ENCODE measurements at places on chromosomes 6 and 20.

GRCh38 chr6:45504947-45505346, 127.2 kb upstream of the SUPT3H start:
- peak; percentile 96 for DNase-seq

GRCh38 chr6:17446713-17447112, 53.3 kb downstream of the CAP2 start:
- DNase-seq, result no peak

DNA sequence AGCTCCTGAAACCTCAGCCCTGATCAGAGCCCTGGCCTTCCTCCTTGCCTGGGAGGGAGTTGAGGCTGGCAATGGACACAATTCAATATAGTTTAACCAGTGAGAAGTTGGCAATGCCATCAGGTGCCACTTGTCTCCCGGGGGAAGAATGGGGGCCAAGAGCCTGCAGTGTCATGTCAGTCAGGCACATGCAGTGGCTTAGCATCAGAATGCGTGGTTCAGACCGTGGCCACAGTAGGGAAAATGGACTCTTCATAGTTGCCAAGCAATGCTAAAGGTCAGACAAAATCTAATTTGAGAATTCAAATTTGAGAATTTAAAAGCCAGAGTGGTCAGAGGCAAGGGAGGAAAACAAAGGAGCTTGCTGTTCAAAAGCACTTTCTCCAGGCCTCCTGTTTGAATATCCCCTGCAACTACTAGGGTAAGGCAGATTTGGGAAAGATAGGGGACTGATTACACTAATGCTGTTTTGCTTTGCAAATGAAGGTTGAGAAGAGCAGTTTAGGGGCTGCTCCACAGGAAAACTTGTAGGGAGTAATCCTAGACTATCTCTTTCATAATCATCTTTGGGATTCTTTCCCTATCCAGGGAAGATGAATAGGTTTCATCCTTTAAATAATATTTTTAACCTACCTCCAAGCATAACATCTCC, 33.1 kb upstream of the CLIC5 start:
- DNase-seq, result no peak

- peak; percentile 63 for DNase-seq
Observed at GRCh38 chr6:22003287-22003686, 293.5 kb downstream of the PRL start.

DNA sequence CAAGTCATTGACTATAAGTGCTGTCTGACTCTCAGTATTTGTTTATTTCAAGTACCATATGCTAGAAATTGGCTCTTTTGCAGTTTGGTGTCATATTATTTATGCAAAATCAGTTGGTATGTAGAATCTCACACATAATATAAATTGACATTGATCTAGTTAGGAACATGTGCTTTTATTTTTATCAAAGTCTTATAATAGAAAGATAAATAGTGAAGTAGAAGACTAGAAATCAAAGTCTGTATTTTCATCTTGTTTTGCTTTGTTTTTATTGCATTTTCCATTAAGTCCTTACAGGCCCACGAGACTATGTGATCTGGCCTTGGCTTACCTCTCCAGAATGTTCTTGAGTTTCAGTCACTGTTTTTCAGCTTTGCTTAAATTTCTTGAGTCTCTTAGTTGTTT, 300.3 kb downstream of the LAMA2 start:
- no peak for DNase-seq

DNA sequence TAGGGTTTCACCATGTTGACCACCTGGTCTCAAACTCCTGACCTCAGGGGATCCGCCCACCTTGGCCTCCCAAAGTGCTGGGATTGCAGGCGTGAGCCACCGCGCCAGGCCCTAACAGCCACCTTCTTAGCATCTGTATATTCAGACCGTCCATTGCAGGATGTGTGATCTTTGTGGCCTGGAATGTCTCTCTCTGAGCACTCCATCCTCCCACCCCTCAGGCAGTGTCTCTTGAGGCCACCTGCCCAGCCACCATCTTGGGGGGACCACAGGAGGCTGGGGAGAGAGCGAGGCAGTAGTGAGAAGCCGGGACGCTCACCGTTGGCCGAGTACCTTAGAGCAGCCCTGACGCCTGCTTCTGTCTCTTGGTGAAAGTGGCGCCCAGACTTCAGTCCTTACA, 18.8 kb downstream of the DNAJC5 start:
- DNase-seq, result no peak

GRCh38 chr6:32816746-32817204, at the start of gene HLA-DOB:
TSS of gene HLA-DOB (minus strand) at chr6:32817002. CDS start at chr6:32816951, 51 bp downstream.
- no peak for DNase-seq

GRCh38 chr6:148212366-148212765, 130.3 kb upstream of the SASH1 start:
- DNase-seq, result no peak

DNA sequence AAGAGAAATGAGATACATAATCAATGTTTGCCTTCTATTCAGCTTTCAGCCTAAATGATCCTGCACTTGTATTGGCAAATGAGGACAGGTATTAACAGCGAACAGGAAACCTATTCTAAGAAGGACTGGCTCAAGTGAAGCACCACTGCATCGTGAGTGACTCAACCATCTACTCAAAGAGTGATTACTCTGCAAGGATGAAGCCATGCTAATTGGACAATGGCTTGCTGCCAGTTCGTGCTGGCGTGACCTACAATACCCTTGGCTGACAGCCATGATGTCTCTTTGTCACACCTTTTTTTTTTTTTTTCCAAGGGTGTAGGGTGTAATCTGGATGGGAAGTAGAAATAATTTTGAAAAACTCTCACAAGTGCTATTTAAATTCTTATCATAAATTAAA, 104.9 kb downstream of the GJA10 start:
- peak; percentile 62 for DNase-seq

GRCh38 chr20:47347661-47348435, 8.7 kb downstream of the ZMYND8 start:
- DNase-seq, result no peak

- no peak for DNase-seq
Observed at GRCh38 chr6:63734923-63735322, 99.3 kb downstream of the PHF3 start.

DNA sequence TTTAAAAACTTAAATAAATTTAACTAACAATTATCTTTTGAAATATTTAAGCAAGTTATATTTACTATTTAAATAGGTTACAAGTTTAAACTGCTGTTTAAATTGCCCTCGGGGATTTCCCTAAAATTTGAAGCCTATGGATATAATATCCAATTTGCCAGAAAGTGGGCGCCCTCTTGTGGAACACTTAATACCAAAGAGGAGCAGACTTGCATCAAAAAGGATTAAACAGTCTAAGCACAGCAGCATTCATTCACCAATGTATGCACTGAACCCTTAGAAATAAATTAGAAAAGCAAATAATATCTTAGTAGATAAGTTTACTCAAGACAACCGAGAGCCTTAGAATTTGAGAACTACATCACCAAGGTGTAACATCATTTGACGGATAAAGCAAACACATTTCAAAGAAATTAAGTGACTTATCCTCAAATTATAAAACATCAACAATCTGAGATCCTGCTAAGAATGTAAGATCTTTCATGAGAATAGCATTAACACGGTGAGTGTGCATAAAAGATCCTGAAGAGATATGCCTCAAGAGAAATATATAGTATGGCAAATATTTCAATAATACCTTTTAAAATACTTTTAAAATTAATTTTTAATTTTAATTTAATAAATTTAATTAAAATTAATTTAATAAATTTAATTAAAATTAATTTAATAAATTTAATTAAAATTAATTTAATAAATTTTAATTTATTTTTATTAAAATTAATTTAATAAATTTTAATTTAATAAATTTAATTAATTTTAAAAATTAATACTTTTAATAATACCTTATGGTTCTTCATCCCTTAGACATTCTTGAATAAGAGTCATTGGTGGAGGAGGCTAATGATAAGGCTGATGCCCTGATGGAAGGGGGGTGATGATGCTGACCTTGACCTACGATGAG, 11.5 kb upstream of the MEP1A start:
- DNase-seq, result peak; percentile 21

GRCh38 chr6:133495205-133495903, 254.2 kb downstream of the EYA4 start:
- DNase-seq, result no peak

GRCh38 chr6:118203545-118203944, 296.5 kb downstream of the SLC35F1 start:
- DNase-seq, result no peak

DNA sequence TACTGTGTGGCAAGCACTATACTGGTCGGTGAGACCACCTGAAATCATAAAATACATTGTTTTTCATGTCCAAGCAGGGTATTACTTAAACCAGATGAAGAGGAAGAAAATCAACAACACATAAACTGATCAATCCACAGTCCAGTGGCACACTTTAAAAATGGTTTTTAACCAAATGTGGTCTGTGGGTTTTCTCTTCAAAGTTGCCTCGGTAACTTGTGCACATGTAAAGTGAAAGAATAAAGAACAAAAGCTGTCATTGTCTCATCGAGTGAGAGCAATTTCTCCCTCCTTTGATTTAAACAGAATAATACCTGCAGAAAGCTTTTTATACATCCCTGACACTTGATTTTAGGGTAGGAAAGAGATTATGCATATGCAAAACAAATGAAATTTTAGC, 3.7 kb downstream of the FLRT3 start:
- DNase-seq, result no peak

- DNase-seq, result no peak
Observed at GRCh38 chr6:28429781-28430180, 13.5 kb downstream of the ZSCAN23 start.

DNA sequence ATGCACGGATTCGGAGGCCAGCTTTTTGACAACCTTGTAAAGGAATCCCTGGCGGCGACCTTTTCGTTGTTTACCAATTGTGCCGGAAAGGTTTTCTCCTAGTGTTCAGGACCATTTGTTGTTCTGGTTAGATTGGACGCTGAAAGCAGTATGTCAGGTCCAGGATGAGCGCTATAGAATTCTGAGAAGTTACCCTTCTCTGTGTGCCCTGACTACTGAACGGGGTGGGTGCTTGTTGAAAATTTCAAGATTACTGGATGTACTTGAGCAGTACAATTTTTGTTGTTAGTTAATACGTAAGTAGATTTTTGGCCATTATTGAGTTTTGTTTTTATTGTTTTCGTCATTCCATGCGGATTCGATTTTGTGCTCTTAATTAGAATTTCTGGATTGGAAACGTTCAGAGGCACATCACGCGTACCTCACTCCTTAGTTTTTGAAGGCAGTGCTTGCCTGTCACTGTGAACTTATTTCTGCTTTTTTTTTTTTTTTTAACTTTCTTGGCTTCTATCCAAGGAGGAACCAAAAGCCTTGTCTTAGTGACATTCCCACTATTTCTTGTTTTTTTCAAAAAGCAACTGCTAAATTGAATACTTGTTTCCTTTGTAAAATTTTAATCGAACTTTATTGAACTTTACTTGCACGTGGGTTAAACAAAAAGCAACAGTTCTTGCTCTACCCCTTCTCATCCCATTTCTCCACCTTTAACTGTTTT, 898 bp downstream of the XRN2 start:
- no peak for DNase-seq

DNA sequence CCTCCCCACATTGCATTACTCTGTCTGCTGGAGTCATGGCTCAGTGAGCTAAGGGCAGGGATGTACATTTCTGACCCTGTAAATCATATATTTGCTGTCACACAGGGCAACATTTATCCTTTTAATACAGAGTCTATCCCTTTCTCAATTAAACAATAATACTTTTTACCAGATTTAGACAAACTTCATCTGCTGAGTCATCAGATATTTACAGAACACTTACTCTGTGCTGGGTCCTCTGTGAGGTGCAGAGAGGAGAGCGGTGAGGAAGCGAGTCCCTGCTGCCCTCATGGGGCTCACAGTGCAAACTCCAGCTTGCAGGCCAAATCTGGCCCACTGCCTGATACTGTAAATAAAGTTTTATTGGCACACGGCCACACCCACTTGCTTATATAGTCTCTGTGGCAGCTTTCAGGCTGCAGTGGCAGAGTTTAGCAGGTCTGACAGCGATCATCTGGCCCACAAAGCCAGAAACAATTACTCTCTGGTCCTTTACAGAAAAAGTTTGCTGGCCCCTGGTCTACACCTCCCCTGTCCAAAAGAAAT, 144.5 kb downstream of the CDH26 start:
- no peak for DNase-seq

DNA sequence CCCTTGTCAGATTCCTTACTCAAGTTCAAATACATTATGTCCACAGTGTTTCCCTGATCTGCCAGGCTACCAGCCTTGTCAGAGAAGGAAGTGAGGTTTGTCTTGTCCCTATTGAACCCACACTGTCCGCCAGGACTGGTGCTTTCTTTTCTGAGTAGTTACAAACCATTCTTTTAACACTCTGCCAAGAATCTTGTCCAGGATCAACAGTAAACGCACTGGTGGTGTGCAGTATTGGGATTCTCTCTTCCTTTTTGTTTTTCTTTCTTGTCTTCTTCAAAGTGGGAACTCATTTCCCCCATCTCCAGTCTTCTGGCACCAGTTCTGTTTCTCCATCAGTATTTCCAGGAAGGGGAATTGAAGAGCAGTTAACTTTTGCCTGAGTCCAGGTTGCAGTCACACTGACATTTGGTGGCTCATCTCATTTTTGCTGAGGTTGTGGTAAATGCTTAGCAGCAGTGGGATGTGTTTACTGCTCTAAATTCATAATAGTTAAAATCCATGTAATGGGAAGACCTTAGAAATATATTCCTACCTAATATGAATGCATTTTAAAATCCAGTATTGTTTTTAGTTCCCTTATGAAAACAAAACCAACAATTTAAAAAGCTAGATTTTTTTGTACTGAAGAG, 295.3 kb downstream of the PRL start:
- peak; percentile 68 for DNase-seq

DNA sequence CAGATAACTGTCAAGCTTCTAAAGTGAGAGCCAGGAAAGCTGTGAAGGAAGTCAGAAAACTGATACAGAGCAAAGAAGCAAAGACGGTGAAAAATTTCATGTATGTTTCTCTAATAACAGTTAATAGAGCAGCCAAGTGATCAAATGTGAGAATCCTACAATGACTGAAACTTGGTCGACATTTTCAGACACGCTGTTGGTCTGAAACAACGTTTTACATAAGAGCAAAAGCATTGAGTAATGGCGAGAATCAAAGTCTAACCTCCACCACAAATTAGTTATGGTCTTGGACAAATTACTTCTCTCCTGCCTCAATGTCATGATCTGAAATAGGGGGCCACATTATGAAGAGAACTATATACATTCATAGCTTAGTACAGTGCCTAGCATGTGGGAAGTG, 3.3 kb downstream of the MKKS start:
- DNase-seq, result no peak

DNA sequence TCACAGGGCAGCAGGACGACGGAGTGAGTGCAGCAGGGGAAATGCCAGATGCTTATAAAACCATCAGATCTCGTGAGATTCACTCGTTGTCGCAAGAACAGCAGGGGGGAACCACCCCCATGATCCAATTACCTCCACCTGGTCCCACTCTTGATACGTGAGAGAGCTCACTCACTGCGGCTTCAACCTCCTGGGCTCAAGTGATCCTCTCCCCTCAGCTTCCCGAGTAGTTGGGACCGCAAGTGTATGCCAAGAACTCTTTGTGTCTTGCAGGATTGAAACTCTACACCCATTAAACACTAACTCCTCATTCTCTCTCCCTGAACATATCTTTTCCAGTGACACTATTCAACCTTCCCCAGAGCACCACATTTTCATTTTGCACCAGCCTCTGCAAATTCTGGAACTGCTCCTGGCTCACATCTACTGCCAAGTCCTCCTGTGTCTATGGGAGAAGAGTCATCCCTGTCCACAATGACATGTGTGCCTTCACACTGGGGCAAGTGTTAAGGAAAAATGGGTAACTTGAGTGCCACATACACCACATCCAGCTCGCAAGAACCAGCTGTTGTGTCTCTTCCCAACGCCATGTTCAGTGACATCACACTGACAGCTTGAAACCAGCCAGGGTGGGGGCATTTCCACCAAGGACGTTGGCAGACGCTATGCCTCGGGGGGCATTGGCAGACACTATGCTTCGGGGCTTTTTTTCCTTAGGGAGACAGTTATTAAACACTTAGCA, 14.7 kb upstream of the TAF4 start:
- DNase-seq, result no peak

GRCh38 chr6:166942393-166943168, 13.8 kb downstream of the RNASET2 start:
- peak; percentile 63 for DNase-seq

Measured in astrocyte (in vitro differentiated cells and primary cell).